ENCODE measurements at places on chromosomes 6 and 20. TPM values are rescaled to one million over a fixed set of nuclear protein-coding genes. Genes with fewer than 3 reads are reported as not detected.

GRCh38 chr6:158826819-158827501 lies 7.8 kb upstream of the EZR start:
- no peak for DNase-seq

- DNase-seq: no peak
These were observed 386.9 kb upstream of the MAN1A1 start for GRCh38 chr6:119736296-119737021.

DNA sequence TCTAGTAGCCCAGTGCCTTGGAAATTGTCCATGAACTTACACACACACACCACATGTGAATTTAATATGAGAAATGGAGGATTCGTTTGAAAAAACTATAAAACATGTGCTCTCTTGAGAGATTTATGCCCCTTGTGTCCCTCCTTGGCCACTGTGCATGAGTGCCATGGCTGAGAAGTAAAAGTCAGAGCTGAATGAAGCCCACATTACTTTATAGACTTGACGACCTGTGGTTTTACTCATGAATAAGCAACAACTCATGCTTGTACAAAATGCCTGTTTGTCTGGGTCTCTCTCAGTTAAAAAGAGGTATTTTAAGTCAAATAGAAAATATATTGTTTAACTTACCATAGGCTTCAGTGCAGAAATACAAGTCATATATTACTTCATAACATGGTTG lies 102.7 kb downstream of the KCNQ5 start:
- DNase-seq: no peak

DNA sequence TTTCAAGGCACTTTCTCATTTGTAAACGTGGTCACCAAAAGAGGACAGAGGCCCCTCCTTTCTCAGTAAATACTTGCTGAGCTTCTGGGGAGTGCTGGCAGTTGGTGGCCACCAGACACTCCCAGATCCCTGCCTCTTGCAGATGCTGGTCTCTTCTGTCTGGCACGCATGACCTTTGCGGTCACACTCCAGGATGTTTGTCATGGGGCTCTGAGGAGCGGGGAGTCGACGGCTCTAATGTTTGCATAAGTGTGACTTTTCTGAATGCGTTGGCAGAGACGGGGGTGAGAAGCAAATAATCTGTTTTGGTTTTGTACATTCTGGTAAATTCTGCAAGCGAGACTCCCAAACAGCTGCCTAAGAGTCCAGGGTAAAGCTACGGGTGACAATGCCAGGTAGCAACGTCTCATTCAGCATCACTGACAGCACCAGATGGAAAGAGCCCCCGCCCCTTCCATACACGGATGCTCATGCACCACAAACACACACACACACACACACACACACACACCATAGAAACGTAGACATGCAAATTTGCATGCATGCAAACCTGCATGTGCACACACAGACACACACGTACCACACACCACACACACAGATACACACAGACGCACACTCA lies 101.1 kb downstream of the YTHDF1 start:
- no peak for DNase-seq

GABRR2 gene
- 1.1 TPM for polyA plus RNA-seq

DNA sequence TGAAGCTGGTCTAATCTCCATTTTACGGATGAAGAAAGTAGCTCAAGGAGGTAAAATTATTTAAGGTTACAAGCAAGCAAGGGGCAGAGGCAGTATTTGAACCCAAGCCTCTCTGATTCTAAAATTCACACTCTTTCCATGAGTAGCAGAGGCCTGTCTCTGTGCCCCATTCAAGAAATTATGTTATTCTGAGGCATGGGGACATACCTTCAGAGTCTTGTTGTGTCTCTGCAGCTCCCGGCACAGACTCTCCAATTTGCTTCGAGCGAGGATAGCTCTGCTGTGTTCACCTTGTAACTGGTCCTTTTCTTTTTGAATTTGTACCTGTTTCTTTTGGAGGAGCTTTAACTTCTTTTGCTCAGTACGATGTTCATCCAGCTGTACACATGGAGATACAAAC lies 21.5 kb downstream of the TXLNB start:
- DNase-seq: no peak

GRCh38 chr6:34524499-34524898 lies 31.6 kb downstream of the SPDEF start:
- no peak for DNase-seq

- DNase-seq: no peak
These were observed 244.2 kb upstream of the RIMS1 start for GRCh38 chr6:71642120-71642519.

All from left renal pelvis (tissue), 4 donors.